Fibroblast of skin of right biceps (primary cell): ENCODE measurements at places on chromosomes 13 and 19.

GRCh38 chr13:44930963-44931623, 58.2 kb downstream of the NUFIP1 start:
- peak; percentile 42 for DNase-seq

- no peak for DNase-seq
These were observed at the start of gene KCNK6 for GRCh38 chr19:38319421-38320258. Gene KCNK6 (plus strand): TSS chr19:38319845. CDS start chr19:38319951, 106 bp downstream.

GRCh38 chr19:7119582-7119981, 50.1 kb downstream of the ZNF557 start:
- DNase-seq = no peak

DNA sequence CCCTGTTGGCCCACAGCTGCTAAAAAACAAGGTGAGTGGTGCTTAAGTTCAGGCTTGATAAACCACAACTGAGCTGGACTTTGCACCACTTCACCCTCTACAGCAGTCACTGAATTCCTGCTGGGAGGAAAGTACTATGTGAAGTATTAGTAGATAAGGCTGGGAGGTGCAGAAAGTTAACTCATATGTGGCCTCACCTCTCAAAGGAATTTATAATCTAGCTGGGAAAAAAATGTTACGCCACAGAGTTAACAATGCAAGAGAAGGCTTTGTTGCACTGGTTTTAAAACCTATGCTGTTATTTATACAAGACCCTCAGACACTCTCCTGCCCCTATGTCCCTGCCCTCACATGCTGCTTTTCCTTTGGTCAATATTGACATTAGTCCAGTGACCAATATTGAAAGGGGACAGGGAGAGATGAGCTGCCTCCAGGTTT, 60.9 kb downstream of the LIG4 start:
- no peak for DNase-seq

GRCh38 chr13:110860983-110861382, 53.9 kb downstream of the ANKRD10 start:
- DNase-seq = no peak

DNA sequence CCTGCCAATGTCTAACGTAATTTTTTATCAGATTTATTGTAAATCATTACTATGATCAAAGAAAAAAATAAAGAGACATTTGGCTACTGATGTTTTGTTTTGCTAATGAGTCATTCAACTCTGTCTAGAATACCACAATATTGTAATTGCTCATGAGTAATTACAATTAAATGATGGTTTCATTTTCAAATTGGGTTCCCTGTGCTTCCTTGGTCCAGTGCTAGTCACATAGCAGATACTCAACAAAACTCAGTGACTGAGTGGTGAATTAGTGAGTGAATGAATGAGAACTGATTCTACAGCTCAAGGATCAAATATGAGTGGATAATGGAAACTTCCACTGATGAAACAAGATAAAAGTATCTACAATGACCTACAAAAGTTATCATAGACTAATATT, 304.7 kb downstream of the POU4F1 start:
- DNase-seq = no peak

DNA sequence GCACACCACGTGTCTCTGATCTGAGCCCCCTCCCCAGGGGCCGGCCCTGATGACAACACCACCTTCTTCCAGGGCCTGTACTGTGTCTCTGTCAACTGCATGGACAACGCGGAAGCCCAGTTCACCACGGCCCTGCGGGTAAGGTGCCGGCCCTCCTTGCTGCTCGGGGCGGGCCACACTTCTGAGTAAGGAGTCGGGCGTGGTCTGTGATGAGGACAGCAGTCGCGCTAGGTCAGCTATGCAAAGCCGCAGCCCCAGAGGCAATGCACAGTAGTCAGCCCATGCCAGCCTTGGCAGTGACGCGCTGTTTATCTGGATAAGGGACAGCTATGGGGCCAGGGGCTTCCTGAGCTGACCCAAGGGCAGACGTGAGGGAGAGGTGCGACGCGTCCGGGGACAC, 24.6 kb downstream of the MAU2 start:
- DNase-seq = no peak

GRCh38 chr13:24192811-24193162, 32.3 kb downstream of the SPATA13 start:
- DNase-seq = no peak

GRCh38 chr19:10769533-10770491, 51.9 kb downstream of the DNM2 start:
- peak; percentile 40 for DNase-seq

DNA sequence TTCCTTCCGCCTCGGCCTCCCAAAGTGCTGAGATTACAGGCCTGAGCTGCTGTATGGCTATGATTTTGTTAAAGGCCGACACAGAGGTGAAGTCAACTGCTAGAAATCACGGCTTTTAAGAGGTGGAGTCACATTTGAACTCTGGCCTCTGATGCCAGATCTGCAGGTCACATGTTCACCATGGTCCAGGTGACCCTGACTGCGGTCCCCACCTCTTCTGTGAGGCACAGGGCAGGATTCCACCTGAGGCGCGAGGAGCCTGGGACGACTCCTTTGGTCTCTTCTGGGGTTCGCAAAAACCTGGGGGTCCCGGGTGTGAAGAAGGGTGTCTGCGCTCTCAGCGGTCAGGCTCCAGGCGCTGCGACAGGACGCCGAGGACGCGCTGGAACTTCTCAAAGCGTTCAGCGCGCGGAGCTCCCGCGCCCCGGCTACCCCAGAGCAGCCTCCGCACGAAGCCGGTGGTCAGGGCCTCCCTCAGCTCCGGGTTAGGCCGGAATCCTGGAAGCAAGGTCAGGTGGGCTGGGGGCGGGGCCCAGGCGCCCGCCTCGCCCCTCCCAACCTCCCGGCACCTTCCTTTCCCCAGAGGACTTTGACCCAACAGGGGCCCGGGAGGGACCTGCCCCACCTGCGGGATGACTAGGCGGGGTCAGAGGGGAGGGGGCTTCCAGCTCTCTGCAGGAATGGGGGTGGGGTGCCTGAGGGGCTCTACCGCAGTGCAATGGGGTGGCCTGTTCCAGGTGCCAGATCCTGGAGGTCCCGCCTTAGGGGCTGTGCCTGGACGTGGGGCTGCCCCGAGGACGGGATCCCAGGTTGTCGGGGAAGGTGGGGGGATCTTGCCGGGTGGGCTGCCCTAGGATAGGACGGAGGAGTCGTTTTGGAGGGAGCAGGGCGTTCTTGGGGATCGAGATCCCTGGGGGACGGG, 13.0 kb downstream of the TRIP10 start:
- DNase-seq = no peak

GRCh38 chr13:37326334-37326733, 220.9 kb upstream of the CSNK1A1L start:
- DNase-seq = no peak

DNA sequence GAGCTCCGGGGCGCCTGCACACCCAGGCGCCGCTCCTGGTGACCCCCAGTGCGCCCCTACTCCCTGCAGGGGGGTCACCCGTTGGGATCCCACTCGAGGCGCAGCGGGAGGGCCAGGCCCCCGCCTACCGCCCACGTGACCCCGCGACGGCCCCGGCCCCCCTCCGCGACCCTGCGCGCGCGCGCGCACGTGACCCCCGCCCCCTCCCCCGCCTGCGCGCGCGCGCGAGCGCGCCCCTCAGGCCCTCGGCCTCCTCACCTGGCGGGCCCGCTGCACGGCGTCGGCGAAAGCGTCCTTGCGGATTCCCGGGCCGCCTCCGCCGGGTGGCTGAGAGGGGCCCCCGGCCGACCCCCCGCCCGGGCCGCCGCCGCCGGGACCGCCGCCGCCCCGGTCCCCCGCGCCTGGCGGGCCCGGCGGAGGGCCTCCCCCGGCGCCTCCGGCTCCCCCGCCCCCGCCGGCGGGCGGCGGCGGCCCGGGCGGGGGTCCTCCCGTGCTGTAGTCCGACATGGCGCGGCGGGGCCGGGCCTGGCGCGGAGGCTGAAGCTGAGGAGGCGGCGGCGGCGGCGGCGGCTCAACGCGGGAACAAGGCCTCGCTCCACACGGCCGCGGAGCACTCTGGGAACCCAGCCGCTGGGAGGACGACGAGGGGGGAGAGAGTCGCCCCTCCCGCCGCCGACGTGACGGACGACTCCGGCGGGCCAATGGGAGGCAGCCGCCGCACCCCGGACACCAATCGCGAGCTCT, at the start of gene KHSRP:
Gene KHSRP (minus strand): TSS at position 617 of the 744 bp plus-strand sequence. CDS start 110 bp downstream, at position 507.
- DNase-seq = peak; percentile 26

DNA sequence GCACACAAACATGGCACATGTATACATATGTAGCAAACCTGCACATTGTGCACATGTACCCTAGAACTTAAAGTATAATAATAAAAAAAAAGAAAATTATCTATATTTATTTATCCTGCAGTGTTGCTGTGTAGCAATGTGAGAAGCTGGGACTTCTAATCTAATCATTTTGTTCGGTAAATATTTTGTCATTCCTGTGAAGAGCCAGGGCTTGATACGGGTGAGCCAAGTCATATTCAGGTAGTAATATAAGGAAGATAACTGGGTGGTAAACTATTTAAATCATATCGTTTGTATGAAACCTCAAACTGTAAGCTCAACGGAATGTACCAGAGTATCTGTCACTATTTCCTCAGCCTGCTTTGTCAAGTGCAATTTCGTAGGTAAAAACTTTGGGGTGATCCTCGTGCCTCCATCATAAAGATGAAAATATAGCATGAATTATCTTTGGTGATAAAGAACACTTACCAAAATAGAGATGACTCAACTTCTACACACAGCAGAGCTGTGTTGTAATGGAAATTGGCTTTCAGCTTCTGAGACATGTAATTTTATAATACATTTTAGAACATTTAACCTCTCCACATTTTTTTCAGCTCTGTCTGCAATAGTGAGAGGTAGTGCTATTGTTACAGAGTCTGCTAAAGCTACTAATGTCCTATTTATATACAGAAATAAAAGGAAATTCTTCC, 92.9 kb downstream of the PCDH9 start:
- peak; percentile 31 for DNase-seq

DNA sequence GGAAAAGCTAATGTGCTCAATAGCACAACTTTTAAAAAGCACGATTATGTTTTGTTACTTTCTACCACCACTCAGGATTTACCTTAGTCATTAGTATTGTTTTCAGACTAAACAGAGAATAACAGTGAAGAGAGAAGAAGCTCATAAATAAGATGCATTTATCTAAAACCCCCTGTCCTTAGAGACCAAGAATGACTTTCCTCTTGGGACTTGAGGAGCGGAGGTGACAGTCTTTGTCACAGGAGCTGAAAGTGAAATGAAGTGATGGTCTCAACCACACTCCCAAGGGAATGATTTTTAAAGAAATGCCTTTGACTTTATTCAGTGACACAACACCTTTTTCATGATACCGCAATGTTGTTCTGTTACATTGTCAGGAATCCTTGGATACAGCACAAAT, 190.6 kb upstream of the NBEA start:
- DNase-seq = no peak

DNA sequence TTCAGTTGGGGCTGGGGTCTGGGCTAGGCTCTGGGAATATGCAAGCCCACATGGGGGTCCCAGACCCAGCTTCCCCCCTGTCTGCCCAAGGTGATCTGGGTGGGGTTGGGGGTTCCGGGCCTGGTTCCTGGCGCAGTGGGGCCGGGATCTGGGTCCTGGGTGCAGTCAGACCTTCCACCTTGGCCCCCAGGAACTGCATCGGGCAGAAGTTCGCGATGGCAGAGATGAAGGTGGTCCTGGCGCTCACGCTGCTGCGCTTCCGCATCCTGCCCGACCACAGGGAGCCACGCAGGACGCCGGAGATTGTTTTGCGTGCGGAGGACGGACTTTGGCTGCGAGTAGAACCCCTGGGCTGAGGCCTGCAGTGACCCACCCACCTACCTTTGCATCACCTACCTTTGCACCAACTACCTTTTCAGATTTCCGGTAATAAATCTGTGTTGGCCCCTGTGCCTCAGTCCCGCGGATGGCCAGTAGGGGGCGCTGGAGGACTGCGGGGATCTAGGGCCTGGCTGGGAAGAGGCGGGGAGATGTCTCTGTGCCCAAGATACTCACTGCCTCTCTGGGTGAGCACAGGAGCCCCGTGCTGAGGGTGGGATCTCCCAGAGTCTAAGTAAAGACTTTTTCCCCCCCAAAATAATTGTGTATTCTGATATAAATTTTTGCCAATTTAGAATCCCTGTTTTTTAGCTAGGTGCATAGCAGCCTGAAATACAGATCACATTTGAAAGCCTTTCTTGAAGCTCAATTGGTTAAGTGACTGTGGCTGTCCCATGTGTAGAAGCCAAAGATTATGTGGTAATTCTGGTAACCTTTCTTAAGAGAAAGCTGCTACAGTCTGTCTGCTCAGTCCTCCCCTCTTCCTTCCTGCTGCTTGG, 11.5 kb upstream of the CYP4F3 start:
- DNase-seq = peak; percentile 42

GRCh38 chr19:35528218-35529038, at the start of gene SBSN:
Gene SBSN (minus strand): TSS chr19:35528311. CDS start chr19:35528281, 30 bp downstream.
- DNase-seq = peak; percentile 80

DNA sequence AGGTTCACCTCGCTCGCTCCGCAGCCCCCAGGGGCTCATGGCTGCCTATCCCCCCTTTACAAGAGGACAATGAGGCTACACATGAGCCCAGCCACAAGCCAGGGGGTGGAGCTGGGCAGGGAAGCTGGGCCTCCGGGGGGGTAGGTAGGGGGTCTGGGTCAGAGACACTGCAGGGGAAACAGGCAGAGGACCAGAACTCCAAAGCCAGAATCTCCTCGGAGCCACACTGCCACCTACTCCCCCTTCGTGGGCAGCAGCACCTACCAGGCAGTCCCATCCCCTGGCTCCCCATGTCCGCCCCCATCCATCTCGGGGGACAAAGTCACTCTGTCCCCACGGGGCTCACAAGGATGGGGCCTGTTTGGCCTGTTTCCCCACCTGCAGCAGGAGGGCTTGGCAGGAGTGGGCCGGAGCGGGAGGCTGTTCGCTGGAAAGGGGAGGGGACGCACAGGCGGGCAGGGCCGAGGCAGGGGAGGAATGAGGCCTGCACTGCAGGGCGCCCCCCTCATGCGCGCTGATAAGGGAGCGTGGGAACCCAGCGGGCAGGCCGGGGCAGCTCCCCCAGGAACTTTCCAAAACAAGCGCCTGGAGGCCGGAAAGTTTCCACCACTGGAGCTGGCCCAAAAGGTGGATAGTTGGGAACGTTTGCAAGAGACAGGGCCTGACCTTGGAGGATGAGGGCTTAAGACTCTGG, 545 bp upstream of the ISYNA1 start:
- no peak for DNase-seq

DNA sequence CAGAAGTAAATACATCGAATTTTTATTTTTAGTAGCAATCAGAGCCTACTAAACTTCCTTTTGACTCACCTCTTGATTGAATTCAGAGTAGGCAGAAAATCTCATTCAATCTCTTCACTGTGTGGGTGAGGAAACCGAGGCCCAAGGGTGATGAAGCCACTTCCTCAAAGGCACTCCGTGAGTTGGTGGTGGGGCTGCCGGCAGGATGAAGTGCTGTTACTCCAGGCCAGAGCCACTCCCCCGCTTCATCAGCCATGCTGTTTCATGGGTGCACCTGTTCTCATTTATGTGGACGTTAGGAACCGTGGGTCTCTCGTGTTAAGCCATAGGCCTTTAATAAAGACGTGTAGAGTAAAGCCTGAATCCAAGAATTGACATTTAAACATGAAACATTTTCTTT, 13.2 kb downstream of the ING1 start:
- DNase-seq = no peak
